ENCODE measurements at places on chromosomes 5 and 9. TPM values are rescaled to one million over a fixed set of nuclear protein-coding genes. Genes with fewer than 3 reads are reported as not detected.

Gene SPOCK1
- total RNA-seq: 1.6 TPM

Gene CDKN2A
- 36.4 TPM for total RNA-seq

Gene CLIC3
- 328 TPM for total RNA-seq

Gene PCDHGB7
- total RNA-seq: 7.5 TPM

Gene OR2S2
- not detected for total RNA-seq

Gene SPATA24
- total RNA-seq: 3.1 TPM

Gene CTNNA1
- 434 TPM for total RNA-seq

Gene FOXD4L3
- total RNA-seq: 0.39 TPM

Gene PHF24
- 0.39 TPM for total RNA-seq

Gene FCHO2
- 25.5 TPM for total RNA-seq

Gene FOXD1
- total RNA-seq: 6.2 TPM

Gene NME5
- total RNA-seq: 0.43 TPM

Gene PCDHA10
- 0.11 TPM for total RNA-seq

Gene PDE8B
- not detected for total RNA-seq

Gene ABO
- not detected for total RNA-seq

Gene IFNA13
- total RNA-seq: under 0.01 TPM

Gene PCDHA2
- not detected for total RNA-seq

Gene NDOR1
- total RNA-seq: 7.9 TPM

Gene OMD
- not detected for total RNA-seq

Gene PIP5KL1
- total RNA-seq: 8.6 TPM

Gene ADAMTS16
- total RNA-seq: under 0.01 TPM

Gene SELENOP
- total RNA-seq: 1.2 TPM

Gene SAP30L
- 22.9 TPM for total RNA-seq

Gene ZBTB43
- 8.2 TPM for total RNA-seq

Gene PCDHB11
- 0.39 TPM for total RNA-seq

Data from placental epithelial cell (primary cell).